Stimulated activated CD4-positive, alpha-beta T cell treated with anti-CD3 and anti-CD28 coated beads, Interleukin-12 subunit alpha, Interleukin-12 subunit beta, amount 100 ng/mL, for 24 hours (primary cell): ENCODE measurements at places on chromosomes 2 and 18.

- peak; percentile 38 for DNase-seq
These were observed 503 bp downstream of the ZNF513 start for GRCh38 chr2:27379836-27380625.

DNA sequence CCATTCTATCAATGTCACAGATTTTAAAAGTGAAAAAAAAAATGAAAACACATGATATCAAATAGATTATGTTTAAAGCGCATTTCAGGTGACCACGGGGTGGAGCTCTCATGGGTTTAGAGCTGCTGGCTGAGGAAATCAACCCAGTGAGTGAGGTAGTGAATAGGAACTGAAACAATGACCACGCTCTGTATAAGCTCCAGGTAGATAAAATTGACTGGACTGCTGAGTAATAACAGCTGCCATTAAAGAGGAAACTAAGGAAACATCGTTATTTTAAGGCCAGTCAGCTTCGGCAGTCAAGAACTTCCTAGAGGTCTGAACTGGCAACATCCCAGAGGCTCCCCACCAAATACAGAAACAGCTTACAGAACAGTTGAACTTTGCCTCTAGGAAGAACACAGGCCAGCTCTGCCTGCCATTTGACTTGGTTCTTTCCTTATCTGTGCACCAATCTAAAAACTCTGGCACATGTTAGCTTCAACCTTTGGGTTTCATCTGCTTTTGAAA lies 185.9 kb downstream of the PDE1A start:
- no peak for DNase-seq

DNA sequence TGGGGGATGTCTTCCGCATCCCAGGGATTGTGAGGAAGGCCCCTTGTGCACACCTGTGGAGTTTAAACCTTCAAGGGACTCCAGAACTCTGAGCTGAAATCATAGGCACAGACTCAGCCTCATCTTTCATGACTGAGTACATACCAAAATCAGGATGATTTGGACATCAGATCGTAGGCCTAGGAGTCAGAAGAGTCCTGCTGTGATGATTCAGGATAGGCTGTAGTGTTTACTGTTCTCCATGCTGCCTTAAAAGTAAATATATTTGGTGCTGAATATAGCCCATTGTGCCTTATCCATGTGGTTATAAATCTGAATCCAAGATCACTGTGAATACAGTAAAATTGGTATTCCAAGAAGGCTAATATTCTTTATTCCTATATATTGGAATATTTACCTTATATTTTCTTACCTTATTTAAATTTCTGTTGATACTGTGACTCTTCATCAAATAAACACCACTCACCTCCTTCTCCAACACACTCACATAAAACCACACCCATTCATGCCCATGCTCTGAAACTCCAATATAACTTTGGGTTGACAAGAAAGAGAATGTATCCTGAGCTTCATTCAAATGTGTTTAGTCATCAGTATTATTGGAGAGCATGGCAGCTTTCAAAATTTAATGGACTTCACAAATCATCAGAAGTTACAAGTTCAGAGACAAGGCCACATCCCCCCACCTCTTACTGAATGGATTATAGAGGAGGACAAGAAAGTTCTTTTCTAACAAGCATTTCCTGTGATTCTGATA lies 561.4 kb upstream of the LINC00305 start:
- no peak for DNase-seq

DNA sequence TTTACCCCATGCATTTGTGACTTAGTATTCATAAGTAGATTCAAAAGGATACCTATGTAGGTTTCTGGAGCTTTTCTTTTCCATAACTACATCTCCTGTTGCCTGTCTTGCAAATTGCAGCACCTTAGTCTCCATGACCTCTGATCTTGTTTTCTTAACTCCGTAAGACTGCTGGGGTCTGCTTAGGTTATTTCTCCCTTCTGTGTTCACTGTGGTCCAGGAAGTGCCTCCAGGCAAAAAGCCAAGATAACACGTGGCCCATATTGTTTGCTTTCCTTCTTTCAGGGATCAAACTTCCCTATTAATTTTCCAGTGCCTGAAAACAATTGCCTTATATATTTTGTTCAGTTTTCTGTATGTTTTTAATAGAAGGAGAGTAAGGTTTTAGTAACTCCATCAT lies 86.4 kb downstream of the GCA start:
- no peak for DNase-seq

- no peak for DNase-seq
These were observed 6.8 kb downstream of the MAT2A start for GRCh38 chr2:85545780-85546240.

DNA sequence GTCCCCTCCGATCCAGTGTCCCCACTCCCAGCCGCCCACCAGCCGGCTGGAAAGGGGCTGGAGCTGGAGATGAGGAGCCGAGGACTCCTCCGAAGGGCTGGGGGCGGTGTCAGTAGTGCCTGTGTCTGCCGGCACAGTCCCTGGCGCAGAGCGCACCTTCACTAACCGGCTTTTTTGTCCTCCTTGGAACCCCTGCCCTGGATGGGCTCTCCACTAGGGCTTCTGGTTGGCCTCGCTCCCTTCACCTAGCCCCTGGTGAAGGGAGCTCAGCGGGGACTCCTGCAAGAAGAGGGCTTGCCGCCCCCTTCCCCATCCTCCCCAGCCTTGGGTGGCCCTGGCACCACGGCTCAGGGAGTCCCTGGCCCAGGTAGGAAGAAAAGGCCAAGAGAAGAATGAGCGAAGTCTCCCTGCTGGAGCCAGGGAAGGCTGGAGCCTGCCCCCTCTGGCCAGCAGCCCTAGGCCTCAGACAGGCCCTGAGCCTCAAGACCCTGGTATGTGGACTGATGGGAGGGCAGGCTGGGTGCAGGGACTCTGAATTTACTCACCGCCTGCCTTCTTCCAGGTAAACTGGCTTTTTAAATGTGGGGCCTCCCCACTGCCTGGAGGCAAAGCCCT lies 570 bp upstream of the ECEL1 start:
- no peak for DNase-seq

- no peak for DNase-seq
These were observed 782.6 kb upstream of the ID2 start for GRCh38 chr2:7899241-7899640.

- DNase-seq = no peak
These were observed 723.4 kb upstream of the PIK3C3 start for GRCh38 chr18:41231681-41232080.

DNA sequence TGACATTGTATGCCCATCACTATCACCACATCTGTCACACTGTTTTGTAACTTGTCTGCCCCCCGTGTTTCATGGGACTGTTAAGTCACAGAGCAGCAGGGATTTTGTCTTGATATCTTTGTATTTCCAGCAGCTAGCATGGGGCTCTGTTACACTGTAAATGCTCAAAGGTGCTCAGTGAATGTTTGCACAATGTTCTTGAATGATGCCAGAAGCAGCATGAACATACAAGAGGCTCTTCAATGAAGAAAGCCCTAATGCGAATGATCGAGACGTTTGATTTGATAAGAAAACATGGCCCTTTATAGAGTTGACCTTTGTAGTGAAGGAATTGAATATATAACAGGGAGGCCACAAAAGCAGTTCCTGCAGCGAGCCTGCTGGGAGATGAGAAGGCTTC lies 120.9 kb upstream of the TTC39C start:
- no peak for DNase-seq

GRCh38 chr2:841036-841435 lies 109.6 kb upstream of the SNTG2 start:
- DNase-seq = no peak

GRCh38 chr2:192983173-192983572 lies 788.4 kb upstream of the TMEFF2 start:
- DNase-seq = no peak

- DNase-seq = no peak
These were observed 102.5 kb upstream of the RASGRP3 start for GRCh38 chr2:33373986-33374385.

- peak; percentile 4 for DNase-seq
These were observed at the start of gene LGALSL for GRCh38 chr2:64453770-64454385. LGALSL (plus strand) TSS chr2:64454162; CDS start chr2:64454546, 384 bp downstream.

GRCh38 chr2:17388798-17389197 lies 129.4 kb downstream of the RAD51AP2 start:
- no peak for DNase-seq

DNA sequence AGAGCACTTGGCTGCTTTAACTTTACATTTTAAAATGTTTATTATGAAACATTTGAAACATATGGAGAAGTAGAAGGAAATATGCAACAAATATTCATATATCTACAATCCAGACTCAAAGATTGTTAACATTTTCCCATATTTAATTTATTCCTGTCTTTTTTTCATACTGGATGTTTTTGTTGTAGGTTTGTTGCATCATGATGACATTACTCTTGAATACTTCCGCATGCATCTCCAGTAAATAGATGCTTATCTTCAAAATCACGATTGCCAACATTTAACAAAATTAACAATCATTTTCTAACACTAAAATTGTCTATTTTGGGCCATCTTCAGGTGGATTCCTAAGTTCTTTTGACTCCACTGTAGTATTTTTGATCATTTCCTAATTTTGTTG lies 21.1 kb upstream of the IL18RAP start:
- DNase-seq = no peak

GRCh38 chr2:2184549-2185249 lies 146.4 kb downstream of the MYT1L start:
- DNase-seq = no peak

GRCh38 chr2:145302451-145302850 lies 782.5 kb upstream of the ZEB2 start:
- DNase-seq = no peak

GRCh38 chr2:85393836-85394235 lies 16.3 kb downstream of the CAPG start:
- no peak for DNase-seq

- no peak for DNase-seq
These were observed 657.0 kb upstream of the SYT4 start for GRCh38 chr18:43934322-43934721.

DNA sequence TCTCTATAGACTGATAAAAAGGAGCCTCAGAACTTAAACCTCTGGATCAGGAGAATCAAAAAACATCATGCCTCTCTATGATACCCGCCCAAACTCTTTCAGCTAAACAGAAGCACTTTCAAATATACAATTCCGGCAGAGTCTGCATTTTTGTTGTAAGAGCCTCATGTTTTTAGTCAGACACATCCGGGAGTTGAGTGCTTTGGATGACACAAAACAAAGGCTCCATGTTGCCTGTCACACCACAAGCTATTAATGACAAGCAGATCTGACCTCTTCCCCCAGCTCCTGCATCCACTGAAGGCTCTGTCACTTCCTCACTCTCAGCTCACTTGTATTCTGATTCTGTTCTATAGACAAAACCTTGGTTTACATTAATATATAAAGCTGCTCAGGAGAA lies 33.2 kb downstream of the SLC38A11 start:
- no peak for DNase-seq

DNA sequence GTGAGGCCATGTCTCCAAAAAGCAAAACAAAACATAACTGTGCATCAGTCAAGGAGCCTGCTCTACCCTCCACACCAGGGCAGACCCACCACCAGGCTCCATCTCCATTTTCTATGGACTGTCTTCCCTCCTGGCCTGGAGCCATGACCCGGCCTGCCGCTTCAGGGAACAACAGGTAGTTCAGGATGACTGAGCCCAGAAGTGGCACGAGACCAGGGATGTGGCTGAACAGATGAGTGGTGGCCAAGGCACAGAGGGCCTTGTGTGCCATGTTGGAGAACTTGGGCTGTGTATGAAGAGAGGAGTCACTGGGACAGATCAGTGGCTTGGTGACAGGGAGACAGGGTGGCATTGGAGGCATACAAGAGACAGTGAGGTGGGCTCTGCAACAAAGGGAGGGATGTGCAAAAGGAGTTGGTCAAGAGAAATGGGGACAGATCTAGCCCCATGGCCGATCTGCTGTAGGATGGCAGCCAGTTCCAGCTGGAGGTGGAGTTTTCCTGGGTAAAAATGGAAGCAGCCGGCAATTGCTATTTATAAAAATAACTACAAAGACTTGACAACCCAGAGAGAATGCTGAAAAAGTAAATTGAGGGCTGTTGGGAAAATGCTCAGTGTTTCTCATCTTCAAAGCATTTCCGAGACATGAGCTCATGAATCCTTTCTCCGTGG lies 35.0 kb downstream of the TMEM177 start:
- DNase-seq = no peak

DNA sequence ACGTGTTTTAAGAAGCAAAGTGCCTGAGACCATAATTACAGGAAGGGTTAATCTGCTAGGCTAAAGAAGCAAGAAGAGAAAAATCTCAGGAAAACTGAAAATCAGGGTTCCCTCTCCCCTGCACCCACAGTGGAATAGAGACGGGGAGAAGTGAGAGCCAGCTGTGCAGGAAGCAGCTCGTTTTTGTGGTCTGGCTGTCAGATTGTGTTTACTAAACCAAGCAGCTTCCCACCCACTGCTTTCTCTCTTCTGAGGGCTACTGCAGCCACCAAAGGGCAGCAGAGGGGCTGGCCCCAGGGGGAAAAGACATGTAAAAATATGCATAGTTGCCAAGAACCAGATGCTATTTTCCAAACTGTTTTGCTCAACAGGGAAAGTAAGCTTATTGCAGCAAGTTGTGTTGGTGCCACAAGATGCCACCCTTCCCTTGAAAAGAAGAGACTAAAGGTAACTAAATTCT lies 72.6 kb upstream of the THUMPD2 start:
- DNase-seq = no peak

DNA sequence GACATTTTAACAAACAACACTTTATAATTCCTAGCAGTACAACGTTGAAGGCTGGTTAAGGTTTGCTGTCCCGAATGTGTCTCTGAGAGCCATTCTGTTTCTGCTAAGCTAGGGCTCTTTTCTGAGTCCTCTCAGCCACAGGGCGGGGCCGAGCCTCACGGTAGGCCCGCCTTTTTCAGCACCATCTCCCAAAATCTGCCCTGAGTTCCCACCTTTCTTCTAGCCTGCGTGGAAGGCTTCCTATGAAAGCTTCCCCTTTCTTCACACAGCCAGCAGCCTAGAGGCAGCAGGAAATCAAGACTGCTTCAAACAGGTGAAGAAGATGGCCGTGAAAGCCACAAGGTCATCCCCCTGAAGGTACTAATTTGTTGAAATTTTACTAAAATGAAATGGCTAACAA lies 255.5 kb downstream of the CDH2 start:
- DNase-seq = no peak

GRCh38 chr18:35030277-35030989 lies 10.8 kb upstream of the MAPRE2 start:
- no peak for DNase-seq

- DNase-seq = no peak
These were observed 29.5 kb downstream of the TNP1 start for GRCh38 chr2:216830346-216830745.

GRCh38 chr2:128777196-128778035 lies 458.7 kb upstream of the HS6ST1 start:
- no peak for DNase-seq
